ENCODE measurements at places on chromosomes 16 and 17.

DNA sequence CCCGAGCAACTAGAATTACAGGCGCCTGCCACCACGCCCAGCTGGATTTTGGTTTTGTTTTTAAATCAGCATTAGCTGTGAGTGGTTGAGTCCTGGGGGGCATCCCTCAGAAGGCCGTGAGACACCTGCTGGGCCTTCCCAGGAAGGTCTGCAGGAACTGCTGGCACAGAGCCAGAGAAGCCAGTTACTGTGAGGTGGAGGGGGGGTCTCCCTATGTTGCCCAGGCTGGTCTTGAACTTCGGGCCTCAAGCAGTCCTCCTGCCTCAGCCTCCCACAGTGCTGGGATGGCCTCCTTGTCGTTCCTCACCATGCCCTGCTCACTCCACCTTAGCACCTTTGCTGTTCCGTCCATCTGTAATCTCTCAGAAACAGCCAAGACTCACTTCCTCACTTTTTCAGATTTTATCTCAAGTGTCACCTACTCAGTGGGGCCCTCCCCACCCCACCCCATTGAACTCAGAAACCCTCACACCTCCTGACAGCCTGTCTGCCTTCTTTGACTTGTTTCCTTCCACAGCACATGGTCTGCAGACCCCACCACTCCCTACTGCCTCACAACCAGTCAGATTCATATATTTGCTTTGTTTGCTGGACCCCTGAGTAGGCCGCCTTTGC, 62.3 kb downstream of the WSB1 start:
- DNase-seq, result no peak

DNA sequence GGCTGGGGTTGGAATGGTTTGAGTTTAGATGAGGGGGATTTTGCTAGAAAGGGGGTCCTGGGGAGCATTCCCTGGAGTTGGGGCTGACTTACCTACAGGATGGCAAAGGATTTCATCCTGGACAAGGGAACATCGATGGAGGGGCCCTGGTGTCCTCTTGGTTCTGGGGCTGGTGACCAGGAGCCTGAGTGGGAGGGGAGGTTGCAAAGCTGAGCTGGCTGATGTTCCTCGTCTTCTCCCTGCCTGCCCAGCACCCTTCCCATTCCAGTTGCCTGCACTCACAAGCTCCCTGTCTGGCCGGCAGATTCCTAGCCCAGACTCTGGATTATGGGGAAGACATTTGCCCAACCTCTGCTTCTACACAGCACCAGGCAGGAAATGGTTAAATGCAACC, 37.2 kb downstream of the ITGAE start:
- DNase-seq, result no peak

GRCh38 chr16:28175715-28176114, 36.0 kb downstream of the XPO6 start:
- no peak for DNase-seq

- no peak for DNase-seq
These were observed 192.6 kb upstream of the KIF2B start for GRCh38 chr17:53630115-53630514.

- no peak for DNase-seq
These were observed at the start of gene KRTAP1-5 for GRCh38 chr17:41026715-41027471. KRTAP1-5 (minus strand) TSS chr17:41027208; CDS start chr17:41027155, 53 bp downstream.

Measured in activated T-helper 1 cell treated with Interleukin-2 at 50 U/mL for 16 hours (primary cell).